Immature natural killer cell (primary cell): ENCODE measurements at places on chromosomes 2 and 18.

- no peak for DNase-seq
Observed at GRCh38 chr2:5389740-5390139, 302.4 kb upstream of the SOX11 start.

DNA sequence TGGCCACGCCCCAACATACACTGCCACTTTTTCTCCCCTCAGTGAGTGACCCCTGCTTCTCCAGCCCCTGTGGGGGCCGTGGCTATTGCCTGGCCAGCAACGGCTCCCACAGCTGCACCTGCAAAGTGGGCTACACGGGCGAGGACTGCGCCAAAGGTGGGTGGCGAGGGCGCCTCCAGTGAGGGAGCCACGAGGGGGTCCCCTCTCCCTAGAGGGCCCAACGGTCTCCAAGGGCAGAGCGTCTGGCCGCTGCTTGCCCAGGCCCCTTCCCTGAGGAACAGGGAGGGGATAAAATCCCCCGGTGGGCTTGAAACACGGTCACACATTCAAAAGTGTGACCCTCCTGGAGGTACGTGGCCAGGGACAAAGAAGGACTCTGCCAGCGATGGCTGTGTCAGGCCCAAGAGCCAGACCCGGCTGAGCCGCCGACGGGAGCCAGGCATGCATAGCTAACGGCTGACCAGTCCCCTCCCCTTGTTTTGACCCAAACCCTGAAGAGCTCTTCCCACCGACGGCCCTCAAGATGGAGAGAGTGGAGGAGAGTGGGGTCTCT lies 37.2 kb downstream of the MTERF4 start:
- no peak for DNase-seq

DNA sequence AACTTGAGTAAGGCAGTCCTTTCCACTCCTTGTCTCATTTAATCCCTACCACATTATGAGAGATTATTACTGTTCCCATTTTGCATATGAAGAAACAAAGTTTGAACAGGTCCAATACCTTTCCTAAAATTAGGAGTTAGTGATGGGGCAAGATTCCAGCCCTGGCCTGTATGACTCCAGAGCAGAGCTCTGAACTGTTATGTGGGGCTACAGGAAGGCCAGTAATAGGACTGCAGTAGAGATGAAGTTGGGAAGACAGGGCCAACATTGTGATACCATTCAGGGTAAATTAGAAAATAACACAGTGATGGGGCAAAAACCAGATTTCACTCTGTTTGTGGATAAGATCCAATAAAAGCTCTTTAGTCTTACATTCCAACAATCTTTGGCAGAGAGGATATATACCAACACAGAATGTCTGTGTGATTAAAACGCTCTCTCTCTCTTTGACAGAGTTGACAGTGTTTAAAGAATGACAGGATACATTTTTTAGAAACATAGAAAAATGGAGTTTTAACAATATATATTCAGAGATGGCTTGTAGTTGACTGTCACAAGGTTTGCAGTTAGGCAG lies 22.7 kb downstream of the KATNAL2 start:
- DNase-seq: no peak

DNA sequence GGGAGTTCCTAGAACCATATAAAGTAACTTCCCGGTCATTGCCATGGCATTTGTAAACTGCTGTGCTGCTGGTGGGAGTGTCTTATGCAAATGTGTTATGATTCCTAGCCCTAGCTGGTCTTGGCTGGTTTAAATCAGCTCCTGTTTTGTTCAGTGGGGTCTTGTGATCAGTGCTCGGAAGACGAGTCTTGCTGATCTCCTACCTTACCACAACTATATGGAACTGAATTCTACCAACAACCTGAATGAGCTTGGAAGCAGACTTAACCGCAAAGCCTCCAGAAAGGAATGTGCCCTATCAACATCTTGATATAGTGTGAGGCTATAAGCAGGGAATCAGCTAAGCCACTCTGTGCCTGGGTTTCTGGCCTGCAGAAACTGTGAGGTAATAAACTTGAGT lies 33.5 kb downstream of the POLE4 start:
- DNase-seq: no peak

DNA sequence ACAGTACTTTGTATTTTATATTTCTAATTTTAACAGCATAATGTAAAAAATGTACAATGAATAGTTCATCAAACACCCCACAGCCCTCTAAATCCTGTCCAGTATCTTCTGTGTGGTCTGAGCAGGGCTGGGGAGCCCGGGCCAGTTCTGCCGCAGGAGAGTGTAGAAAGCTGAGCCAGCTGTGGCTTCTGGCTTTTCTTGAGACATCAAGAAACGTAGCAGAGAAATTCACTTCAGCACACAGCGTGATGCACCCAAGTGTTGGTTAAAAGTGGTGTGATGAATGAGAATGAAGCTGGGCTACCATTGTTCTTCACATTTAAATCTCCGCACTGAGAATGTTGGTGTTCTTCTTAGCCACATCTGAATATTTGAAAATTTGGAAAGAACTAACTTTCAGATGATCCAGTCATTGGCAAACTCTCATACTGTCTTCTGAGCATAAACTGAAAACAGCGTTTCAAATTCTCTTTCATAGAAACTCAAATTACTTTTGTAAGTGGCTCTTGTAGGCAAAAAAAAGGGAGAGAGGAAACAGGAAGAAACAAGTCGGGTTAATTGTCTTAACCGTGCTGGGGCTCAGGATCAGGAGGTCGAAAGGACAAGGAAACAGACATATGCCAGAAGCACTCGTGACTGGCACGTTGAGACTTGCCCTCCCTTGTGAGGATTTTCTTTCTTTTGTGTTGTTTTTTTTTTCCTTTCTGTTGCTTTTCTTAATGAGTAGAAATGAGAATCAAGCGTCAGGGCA lies 23.4 kb upstream of the TMEM87B start:
- no peak for DNase-seq

GRCh38 chr2:229669841-229670240 lies 44.5 kb downstream of the DNER start:
- DNase-seq: no peak

DNA sequence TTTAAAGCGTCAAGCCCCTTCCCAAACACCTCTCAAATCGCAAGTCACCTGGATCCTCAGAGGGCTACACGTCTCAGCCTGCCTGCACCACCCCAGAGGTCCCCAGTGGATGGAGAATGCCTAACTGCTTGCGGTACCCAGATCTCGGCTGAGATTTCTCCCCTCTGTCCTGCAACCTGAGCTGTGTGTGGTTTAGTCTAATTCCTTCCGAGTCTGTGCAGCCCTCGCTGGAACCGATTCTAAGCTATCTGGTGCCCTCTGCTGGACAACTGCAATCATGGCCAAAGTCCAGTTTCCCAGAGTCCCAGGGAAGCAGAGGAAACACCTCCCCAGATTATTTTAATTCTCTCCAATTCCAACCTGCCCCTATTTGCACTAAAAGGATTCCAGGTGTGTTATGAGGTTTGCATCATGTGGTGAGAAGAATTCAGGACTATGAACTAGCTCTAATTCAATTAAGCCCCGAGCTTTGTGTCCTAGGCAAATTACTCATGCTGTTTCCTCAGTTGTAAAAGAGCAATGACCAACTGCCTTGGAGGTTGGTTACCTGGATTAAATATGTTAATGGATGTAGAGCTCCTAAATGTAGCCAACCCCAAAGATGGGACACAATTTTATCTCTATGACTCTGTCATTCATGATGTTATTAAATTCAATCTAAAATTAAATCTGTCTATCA lies 276.1 kb upstream of the NCKAP5 start:
- DNase-seq: peak; percentile 17
